ENCODE measurements at places on chromosomes 7 and 10.
A peak's percentile ranks its signal among the peaks of the same experiment; 100 is the strongest.

GRCh38 chr10:97116462-97117162 is 69.1 kb downstream of the SLIT1 start:
- DNase-seq, result no peak

DNA sequence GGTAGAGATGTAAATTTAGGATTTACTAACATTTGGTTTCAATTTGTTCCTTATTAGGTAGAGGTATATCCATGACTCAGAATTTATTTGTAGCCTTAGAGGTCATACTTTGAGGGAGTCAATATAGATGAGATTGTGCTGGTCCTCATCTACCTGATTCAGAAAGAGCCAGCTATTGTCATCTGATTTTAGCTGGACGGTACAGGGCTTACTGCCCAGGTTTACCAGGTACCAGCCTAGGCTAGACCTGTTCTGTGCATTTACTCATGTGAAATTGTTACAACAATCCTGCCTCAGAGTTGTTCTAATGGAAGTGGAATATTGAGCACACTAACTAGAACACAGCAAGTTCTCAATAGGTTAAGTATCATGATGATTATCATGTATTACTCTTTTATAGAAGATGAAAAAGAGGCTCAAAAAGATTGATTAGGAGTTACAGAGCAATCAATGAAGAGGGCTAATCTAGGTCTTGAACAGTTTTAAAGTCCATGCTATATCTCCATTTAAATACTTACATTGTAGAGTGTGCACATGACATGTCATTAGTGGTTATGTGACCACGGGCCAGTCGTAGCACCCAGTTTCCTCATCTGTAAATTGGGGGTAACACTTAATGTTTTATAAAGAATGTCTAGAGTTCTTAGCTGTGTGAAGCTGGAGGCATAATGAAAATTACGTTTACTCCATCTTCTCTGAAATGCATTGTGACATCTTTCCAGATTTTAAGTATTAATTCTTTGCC is 42.1 kb downstream of the TRIM24 start:
- DNase-seq, result no peak

GRCh38 chr10:84342584-84342983 is 14.2 kb downstream of the CCSER2 start:
- no peak for DNase-seq

- DNase-seq, result no peak
These were observed 5.1 kb upstream of the TM9SF3 start for GRCh38 chr10:96591946-96592345.

DNA sequence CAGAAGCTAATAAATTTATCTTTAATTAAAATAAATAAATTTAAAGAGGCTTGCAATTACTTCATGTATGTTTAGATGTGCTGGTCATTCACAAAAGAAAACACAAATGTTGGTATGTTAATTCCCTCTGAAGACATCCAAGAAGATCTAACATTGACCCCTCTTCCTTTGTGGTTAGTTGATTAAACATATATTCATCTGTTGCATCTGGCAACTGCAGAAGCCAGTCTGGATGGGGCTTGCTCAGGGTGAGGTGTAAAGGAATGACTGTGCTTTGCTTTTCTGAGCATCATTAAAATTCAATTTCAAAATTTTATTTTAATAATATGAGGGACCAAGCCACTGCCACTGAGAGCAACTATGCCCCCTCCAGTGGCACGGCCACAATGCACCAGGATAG is 36.4 kb upstream of the FERD3L start:
- no peak for DNase-seq

DNA sequence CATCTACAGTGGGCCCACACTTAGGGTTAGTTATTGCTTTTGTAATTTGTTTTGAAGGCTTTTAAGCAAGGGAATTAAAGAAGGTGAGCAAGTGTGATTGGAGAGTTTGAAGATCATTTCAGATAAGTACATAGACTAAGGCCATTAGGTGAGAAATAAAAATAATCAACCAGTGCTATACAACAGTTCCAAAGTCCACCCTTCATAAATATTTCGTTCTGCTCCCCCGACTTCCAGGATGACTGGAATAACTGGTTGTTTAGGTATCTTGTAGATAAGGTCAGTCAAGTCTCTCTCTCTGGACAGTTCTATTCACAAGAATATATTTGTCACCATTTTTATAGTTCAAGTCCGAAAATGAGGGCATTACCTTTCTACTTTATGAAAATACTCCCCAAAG is 98.0 kb upstream of the MBL2 start:
- DNase-seq, result no peak

- no peak for DNase-seq
These were observed 827.7 kb downstream of the TNS3 start for GRCh38 chr7:46754140-46754720.

- DNase-seq, result no peak
These were observed 173.2 kb downstream of the EBF3 start for GRCh38 chr10:129790715-129791446.

DNA sequence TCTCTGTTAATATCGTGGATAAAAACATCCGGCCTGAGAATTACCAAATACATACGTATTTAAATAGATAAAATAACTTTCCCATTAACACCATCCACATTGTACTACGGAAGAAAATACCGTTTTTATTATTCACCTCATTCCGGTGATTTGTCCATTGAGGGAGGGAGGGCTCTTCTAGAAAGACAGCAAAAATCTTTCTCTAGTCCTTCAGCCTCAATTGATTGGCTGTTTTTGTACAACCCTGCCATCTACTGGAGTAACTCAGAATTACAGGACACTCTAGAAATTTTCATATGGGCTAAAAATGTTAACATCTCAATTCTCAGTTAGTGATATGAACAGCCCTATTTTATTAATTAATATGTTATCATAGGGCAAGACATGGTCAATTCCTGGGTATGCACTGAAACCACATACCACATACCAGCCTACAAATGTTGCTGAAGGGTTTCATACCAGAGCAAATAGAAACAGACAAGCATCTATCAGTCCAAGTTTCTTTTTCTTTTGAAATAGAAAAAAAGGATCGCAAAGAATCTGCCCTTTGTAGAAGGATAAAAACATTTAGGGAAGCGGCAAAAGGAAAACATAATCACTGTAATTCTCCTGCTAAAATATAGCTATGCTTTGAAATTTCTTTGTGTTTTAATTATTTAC is 55.8 kb upstream of the CDCA7L start:
- DNase-seq, result no peak

GRCh38 chr7:92809397-92809759 is 27.0 kb downstream of the CDK6 start:
- DNase-seq, result no peak

DNA sequence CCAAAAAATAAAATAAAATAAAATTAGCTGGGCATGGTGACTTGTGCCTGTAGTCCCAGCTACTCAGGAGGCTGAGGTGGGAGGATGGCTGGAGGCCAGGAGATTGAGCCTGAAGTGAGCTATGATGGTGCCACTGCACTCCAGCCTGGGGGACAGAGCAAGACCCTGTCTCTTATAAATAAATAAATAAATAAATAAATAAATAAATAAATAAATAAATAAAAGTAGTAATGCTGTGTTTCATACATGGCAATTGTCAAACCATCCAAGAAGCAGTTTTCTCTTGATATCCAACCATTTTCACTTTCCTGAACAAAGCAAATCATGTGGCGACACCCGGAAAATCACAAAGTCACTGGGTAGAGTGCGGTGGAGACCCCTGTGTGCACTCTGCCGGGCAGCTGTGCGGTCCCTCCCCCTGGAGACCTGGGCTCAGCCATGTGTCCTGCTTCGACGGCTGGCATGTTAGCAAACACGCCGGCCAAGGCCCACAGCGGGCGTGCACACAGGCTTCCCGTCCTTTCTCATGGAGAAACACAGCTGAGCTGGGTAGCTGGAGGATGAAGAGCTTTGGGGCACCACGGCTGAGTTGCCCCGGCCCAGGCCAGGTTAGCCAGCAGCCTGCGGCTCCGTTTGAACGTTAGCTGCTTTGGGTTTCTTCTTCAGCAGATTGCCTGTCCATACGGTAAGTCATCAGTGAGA is 22.3 kb upstream of the RNF32 start:
- DNase-seq, result no peak

DNA sequence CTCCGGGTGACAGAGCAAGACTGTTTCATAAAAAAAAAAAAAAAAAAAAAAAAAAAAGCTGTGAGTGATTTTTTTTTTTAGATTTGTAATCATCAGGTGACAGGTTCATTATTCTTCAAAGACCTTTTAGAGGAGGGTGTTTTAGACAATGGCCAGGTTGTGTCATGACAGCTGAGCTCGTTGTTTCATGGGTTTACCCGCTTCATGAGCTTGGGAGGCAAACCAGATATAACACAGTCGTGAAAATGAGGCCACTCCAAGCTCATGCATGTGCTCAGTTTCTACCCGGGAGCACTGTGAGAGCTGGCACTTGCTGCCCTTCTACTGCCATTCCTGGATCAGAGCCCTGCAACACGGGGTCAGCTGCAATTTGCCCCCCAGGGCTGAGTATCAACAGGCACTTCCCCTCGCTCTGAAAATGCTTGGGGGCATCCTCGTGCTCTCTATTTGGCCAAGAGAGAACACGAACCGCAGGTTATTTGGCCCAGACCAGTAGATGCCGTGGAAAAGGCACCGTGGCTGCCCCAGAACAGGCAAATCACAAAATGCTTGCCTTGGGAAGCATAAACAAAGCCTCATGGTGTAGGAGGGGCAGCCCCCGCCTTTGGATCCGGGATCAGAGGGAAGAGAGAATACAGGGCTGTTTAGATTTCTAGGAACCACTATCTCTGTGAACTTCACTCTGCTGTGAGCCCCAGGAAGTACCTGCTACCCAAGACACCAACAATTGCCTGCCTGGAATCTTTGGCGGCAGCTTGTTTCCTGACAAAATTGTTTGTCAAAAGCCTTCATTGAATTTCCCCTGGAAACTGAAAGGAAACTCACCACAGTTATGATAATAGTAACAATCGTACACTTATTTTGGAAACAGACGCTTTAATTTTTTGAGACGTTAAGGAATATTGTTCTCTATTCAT is 371.0 kb downstream of the FRMD4A start:
- no peak for DNase-seq

- DNase-seq, result no peak
These were observed 68.5 kb downstream of the CXCL12 start for GRCh38 chr10:44316187-44316921.

GRCh38 chr10:52915391-52915790 is 142.8 kb upstream of the MBL2 start:
- DNase-seq, result no peak

GRCh38 chr10:103555712-103556111 is 62.2 kb downstream of the NEURL1 start:
- no peak for DNase-seq

DNA sequence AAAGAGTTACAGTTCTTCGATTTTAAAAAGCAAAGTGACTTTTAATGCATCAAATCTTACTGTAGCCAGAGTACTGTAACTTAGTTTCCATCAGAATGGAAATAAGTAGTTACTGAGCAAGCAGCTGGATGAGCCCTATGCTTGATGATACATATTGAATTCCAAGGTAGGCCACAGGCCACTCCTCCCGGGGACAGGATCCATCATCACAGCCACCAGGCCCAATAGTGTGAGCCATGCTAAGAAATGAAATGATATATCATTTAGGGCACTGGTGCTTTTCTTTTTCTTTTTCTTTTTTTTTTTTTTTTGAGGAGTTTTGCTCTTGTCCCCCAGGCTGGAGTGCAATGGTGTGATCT is 42.9 kb upstream of the TOMM7 start:
- DNase-seq, result no peak

GRCh38 chr10:51932530-51932929 is 233.1 kb upstream of the CSTF2T start:
- no peak for DNase-seq

DNA sequence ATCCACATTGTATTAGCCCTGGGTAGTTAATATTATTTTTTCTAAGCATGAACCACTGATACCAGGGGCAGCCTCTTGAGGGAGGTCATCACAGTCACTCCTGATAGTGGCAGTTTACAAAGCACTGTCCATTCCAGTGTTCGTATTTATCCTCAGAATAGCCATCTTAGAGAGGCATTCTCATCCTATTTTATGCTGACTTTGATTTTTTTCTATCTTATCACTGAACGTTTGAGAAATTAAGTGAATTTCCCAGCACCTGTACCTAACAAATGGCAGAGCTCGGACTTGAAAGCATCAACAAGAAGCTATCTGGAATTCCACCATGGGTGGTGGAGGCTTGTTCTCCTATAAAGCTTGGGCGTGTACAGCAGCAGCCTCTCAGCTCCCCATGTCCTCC is 26.1 kb upstream of the MGAM2 start:
- no peak for DNase-seq

GRCh38 chr10:110507346-110507745 is 9.6 kb downstream of the DUSP5 start:
- DNase-seq, result no peak

DNA sequence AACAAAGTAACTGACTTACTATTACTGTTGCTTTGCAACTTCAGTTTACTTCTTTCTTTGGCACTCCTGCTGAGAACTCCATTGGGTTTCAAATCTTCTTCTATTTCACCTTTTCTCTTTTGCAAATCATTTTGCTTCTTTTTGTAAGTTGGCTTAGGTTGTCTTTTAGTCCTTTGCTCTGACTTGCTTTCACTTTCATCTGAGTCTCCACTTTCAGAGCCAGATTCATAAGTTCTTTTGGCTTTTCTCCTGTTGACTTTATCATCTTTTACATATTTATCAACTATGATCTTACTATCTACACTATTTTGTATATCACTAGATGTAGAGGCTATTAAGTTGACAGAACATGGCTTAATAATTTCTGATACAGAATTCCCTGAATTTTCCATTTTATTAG is 73.4 kb downstream of the NRBF2 start:
- no peak for DNase-seq

DNA sequence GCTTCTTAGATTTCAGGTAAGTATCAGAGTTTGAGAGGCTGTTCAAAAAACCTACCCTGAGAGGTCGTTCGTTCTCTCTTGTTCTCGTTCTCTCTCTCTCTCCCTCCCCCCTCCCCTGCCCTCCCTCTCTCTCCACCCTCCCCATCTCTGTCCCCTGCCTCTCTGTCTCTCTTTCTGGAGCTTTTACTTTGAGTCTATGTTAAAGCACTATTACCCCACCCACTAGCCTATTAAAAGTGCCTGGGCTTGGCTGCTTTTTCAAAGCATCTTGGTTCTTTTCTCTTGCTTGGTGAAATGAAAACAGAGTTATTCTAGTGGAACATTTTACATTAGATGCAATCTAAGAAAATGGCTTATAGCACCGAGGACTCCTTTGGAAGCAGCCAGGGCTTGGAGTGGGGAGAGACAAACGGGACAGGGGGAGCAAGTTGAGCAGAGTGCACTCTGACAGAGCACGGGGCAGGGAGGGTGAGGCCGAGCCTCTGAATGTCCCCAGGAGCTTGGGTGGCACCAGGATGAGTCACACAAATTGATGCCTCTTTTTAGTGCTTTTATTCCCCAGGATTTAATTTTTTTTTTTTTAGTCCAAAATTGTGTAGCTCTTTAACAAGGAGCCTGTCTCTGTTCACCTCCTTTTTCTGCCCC is 134.3 kb downstream of the CFAP58 start:
- no peak for DNase-seq

- no peak for DNase-seq
These were observed at the start of gene IFIT3 for GRCh38 chr10:89327803-89328441. Gene IFIT3, plus strand, starts transcription at chr10:89327997. Its CDS starts 77 bp downstream, at chr10:89328074.

GRCh38 chr10:89029785-89030437 is 39.3 kb downstream of the FAS start:
- peak; percentile 69 for DNase-seq
